Memory B cell (primary cell): ENCODE measurements at places on chromosomes 6 and 20.

- DNase-seq: no peak
These were observed 76.0 kb upstream of the CD93 start for GRCh38 chr20:23161968-23162696.

DNA sequence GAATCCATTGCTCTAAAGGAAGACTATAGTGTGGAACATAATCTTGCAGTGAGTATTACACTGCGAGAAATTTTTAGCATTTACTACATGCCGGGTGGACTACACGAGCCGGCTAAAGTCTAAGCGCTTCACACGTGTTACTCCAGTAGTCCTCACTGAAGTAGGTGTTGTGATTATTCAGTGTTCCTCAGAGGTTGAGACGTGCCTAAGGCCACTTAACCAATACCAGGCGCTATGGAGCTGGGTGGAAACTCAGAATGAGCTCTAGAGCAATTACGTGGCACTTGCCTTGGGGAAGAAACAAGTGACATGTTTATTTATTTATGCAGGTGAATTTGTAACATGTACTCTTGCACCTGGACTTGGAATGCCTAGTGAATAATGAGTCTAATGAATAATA is 46.4 kb downstream of the SASH1 start:
- DNase-seq: no peak

- no peak for DNase-seq
These were observed 25.6 kb upstream of the ADGRF4 start for GRCh38 chr6:47672816-47673215.

DNA sequence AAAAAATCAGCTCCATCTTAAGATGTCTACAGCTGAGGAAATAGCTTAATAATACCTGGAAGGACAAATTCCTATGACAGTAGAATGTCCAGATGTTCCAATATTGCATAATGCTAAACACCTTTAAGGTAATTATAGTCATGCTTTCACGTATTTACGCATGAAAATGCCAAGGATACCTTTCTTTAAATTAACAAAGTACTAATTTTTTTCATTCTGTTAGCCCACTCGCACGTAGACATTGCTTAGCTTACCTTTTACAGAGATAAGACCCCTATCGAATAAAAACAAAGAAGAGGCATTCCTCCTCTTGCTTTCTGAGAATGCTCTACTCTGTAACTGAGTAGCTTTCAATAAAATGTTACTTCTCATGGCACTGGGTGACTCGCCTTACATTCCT is 4.4 kb upstream of the GSTA4 start:
- DNase-seq: no peak

DNA sequence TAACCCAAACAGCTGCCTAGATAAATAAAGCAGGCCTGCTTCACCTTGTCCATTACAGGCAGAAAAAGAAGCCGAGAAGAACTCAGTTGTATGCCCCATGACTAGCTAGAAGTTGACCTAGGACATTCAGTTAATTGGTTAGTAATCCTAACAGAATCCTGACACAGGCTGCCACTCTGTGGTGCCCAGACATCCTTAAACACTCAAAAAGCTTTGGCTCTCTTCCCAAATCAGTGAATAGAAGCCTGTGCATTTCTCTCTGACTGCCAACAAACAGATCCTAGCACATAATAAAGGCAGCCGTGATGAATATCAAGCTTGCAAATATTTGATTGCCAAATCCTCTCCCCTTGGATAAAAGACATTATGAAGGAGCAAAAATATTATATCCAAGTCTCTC is 519.1 kb upstream of the EYS start:
- no peak for DNase-seq

GRCh38 chr6:142413111-142413510 is 111.3 kb downstream of the ADGRG6 start:
- no peak for DNase-seq

- DNase-seq: no peak
These were observed 38.7 kb downstream of the CDKAL1 start for GRCh38 chr6:20572940-20573339.

GRCh38 chr6:140809694-140810101 is 1323.0 kb upstream of the GJE1 start:
- no peak for DNase-seq

DNA sequence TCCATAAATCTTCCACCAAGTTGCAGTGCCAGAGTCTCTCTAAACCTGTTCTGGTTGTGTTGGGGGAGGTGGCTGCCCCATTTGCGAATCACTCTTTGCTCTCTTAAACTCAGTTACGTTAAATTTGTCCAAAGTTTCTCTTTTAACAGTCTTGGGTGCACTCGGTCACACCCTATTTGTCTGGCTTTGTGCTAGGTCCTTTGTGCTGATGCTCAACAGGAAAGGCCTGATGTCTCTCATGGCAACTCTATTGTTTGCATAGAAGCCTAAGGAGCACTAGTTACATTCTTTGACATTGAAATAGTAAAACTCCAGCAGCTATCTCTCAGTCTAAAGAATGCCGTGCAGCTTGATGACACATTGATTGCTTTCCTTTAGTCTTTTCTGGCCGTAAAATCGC is 105.1 kb downstream of the TRMT11 start:
- no peak for DNase-seq

DNA sequence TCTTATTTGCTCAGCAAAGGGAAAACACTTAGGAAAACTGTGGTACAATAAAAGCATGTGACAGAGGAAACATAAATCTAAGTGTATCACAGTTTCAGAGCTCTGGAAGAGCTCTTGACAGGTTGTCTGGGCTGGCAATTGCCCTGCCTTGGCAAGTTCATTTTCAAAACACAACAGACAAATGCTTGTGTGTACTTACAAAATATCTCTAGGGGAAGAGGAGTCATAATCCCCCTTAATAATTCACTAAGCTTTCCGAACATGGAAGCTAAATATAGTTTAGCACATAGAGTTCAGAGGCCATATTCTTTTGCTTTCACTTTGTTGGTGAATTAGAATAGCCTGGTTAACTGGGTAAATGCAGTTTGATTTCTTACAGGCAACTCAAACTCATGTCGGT is 211.6 kb upstream of the THEMIS start:
- no peak for DNase-seq

- no peak for DNase-seq
These were observed 222.6 kb downstream of the ZMYND8 start for GRCh38 chr20:47133809-47134456.
